ENCODE measurements at places on chromosomes 11 and 22. TPM values are rescaled to one million over a fixed set of nuclear protein-coding genes. Genes with fewer than 3 reads are reported as not detected.
A peak's percentile ranks its signal among the peaks of the same experiment; 100 is the strongest.

DNA sequence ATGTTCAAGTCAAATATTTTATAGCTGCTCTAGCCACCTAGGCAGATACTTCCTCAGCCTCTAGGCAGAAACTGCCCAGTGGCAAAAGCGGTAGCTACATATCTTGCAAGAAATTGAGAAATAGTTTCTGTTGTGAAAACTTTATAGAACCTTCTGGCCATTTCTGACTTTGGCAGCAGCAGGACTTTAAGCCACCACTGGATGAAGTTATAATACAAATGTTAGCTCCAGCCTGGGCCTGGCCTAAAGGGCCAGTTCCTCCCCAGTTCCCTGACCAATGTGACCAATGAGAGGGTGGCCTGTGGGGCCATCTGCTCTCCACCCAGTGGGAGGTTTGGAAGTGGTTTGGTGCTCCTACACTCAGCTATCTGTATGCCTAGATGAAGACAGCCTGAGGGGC lies 254.0 kb upstream of the NARS2 start:
- no peaks in the 10 kb centered on the region for H3K4me1 ChIP-seq
- no peak for DNase-seq
- H3K27ac ChIP-seq: no peak overlapping the region
- H3K4me3 ChIP-seq: no peak overlapping the region
- no peaks in the 10 kb centered on the region for H3K36me3 ChIP-seq
- H3K27me3 ChIP-seq: no peaks in the 10 kb centered on the region

- no peak overlapping the region for H3K4me3 ChIP-seq
- H3K27me3 ChIP-seq: no peaks in the 10 kb centered on the region
- no peak overlapping the region for H3K27ac ChIP-seq
- no peaks in the 10 kb centered on the region for H3K36me3 ChIP-seq
Observed at GRCh38 chr22:42162728-42163489, 32.3 kb upstream of the CYP2D6 start.

DNA sequence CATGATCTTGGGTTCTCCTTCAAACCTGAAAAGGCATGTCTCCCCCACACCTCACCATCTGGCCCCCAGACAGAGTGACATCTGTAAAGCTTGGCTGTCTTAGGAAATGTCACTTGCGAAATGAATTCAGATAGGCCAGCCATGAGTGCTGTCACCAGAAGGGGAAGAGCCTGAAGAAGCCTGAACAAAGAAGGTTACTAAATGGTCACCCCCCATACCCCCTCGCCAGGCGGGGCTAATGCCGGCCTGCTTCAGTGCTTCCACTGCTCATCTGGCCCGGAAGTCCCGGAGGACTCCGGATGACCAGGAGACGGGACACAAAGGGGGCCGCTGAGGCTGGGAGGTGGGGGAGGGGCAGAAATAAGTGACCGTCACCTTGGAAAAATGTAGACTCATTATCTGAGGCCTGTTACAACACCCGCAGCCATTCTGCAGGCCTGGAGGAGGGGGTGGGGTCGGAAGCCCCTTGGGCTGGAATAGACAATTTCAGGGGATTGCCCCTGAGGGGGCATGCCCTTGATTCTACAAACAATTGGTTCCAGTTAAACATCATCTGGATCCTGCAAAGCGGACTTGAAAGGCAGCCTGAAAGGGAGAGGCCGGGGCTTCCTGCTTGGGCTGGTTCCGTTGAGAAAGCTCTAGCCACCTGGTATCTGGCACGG lies 43.2 kb downstream of the NAT10 start:
- no peaks in the 10 kb centered on the region for H3K4me1 ChIP-seq
- no peak overlapping the region for H3K27ac ChIP-seq
- H3K36me3 ChIP-seq: peaks cover 15% of the 10 kb centered on the region
- no peak overlapping the region for H3K4me3 ChIP-seq
- H3K27me3 ChIP-seq: no peaks in the 10 kb centered on the region

GRCh38 chr11:72553706-72554105 lies 119.4 kb upstream of the CLPB start:
- peaks cover 4% of the 10 kb centered on the region for H3K4me1 ChIP-seq
- no peak overlapping the region for H3K4me3 ChIP-seq
- peaks cover 23% of the 10 kb centered on the region for H3K27me3 ChIP-seq
- no peaks in the 10 kb centered on the region for H3K36me3 ChIP-seq
- DNase-seq: peak; percentile 28

GRCh38 chr11:66183494-66184048 lies 84.9 kb upstream of the RAB1B start:
- no peak for DNase-seq
- H3K4me1 ChIP-seq: peaks cover 52% of the 10 kb centered on the region
- H3K36me3 ChIP-seq: no peaks in the 10 kb centered on the region
- H3K4me3 ChIP-seq: no peak overlapping the region
- no peaks in the 10 kb centered on the region for H3K27me3 ChIP-seq

ADM2 gene
- 28.8 TPM for total RNA-seq

LIF gene
- 71.3 TPM for total RNA-seq

Data from activated T-cell treated with anti-CD3 and anti-CD28 coated beads, Interleukin-2, amount 50 U/mL, for 72 hours (primary cell).